ENCODE measurements at places on chromosomes 12 and 14. TPM values are rescaled to one million over a fixed set of nuclear protein-coding genes. Genes with fewer than 3 reads are reported as not detected.

DNA sequence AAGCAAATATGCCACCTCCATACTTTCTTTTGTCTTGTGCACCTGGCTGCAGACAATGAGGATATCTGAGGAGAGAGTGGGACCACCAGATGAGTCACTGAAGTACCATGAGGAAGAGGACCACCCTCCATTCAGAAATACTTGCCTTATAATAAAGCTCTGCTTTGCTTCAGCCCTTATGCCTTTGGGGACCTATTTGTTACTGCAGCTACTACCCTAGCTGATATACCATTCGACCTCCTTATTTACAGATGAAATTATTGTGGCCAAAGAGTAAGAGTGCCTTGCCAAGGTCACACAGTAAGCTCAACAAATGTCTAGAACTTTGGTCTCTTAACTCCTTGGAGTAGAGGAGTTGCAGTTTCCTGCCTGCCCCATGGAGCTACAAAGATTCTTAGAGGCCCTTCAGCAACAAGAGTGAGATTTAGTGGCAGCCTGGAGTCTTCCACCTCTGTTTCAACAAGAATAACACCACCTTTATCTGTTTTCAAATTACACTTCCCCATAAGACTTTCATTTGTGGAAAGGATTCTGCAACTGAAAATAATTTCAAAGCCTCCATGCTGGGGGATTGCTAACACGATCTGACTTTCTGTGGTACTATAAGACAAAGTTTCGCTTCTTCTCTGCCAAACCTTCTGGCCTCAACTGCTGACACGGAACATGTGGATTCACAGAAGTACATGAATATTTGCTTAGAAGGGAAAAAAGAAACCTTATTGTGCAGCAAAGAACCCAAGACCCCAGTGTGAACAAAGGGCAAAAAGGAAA, 3.6 kb downstream of the CMKLR1 start:
- no peak overlapping the region for H3K27ac ChIP-seq
- H3K4me1 ChIP-seq = no peaks in the 10 kb centered on the region
- H3K4me3 ChIP-seq = no peak overlapping the region
- H3K36me3 ChIP-seq = no peaks in the 10 kb centered on the region
- H3K27me3 ChIP-seq = no peaks in the 10 kb centered on the region

DNA sequence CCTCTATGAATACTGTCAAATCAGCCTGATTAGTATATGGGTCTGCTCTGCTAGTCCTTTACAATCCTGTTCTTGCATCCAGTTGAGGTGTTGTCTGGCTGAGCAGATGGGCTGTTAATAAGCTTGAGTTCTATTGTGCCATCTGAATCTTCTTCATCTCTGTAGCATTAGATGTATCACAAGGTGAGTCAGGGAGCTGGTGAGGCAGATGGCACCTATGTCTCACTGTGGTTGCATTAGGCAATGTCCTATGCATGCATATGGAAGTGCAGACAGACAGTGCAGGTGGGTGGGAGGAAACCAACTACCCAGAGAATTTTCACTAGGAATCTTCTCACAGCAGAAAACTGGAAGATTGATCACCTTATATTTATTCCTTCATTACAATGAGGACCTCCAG, 165.7 kb upstream of the STXBP6 start:
- no peaks in the 10 kb centered on the region for H3K36me3 ChIP-seq
- no peak overlapping the region for H3K27ac ChIP-seq
- no peak for DNase-seq
- H3K27me3 ChIP-seq = no peaks in the 10 kb centered on the region

- no peak overlapping the region for H3K27ac ChIP-seq
- H3K36me3 ChIP-seq = no peaks in the 10 kb centered on the region
- H3K4me3 ChIP-seq = no peak overlapping the region
- no peaks in the 10 kb centered on the region for H3K4me1 ChIP-seq
- H3K27me3 ChIP-seq = no peaks in the 10 kb centered on the region
These were observed 43.5 kb downstream of the CMKLR1 start for GRCh38 chr12:108295641-108296040.

DNA sequence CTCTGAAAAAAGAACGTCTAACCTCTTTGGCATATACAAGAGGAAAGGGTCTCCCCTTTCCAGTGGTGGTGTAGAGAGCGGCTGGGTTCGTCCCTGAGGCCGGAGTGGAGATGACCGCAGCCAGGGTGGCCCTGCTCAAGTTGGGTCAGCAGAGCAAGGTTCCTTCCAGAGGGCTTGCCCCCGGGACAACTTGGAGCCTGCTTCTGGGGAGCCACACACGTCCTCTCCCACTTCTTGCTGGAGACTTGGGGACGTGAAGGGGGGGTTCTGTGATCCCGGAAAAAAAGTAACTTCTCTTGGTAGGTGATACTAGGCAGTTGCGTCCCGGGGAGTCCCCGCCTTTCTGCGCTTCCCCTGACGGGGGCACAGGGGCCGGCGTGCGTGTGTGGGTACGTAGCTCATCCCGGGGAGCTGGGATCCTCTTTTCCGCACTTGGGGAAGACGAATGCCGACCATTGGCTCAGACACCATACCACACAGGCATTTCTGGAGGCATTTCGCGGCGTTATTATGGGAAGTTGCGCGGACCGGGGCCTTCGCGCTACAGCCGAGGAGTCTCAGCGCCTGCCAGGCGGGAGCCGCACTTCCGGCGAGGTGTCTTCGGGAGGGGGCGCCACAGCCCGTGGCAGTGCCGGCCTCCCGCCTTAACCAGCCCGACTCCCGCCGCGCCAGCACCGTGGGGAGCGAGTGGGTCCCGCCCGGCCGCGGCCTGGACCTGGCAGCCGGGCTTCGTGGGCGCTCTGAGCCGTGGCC, 14.8 kb upstream of the PAX9 start:
- H3K27me3 ChIP-seq = no peaks in the 10 kb centered on the region
- H3K4me1 ChIP-seq = peaks cover 4% of the 10 kb centered on the region
- no peak overlapping the region for H3K4me3 ChIP-seq
- H3K36me3 ChIP-seq = no peaks in the 10 kb centered on the region
- no peak overlapping the region for H3K27ac ChIP-seq
- no peak for DNase-seq

DNA sequence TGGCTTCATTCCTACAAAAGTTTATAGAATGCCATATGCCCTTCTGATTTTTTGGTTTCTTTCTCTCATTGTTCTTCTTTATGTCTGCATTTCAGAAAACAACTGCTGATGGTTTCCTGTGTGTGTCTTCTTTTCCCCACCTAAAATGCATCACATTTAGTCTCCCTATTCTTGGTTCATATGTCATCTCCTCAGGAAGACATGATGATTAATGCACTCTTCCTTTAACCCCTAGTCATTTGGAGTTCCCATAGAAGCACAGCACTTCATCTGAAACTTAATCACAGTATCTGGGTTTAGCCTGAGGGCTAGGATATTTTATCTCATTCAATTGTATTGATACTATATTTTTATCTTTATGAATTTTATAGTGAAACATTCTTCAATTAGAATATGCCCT, 21.5 kb downstream of the GNPNAT1 start:
- no peak for DNase-seq
- no peak overlapping the region for H3K4me3 ChIP-seq
- H3K27ac ChIP-seq = no peak overlapping the region

GRCh38 chr14:57161583-57162234, 107.0 kb downstream of the EXOC5 start:
- DNase-seq = no peak
- H3K4me3 ChIP-seq = no peak overlapping the region
- no peaks in the 10 kb centered on the region for H3K4me1 ChIP-seq
- no peaks in the 10 kb centered on the region for H3K36me3 ChIP-seq

DNA sequence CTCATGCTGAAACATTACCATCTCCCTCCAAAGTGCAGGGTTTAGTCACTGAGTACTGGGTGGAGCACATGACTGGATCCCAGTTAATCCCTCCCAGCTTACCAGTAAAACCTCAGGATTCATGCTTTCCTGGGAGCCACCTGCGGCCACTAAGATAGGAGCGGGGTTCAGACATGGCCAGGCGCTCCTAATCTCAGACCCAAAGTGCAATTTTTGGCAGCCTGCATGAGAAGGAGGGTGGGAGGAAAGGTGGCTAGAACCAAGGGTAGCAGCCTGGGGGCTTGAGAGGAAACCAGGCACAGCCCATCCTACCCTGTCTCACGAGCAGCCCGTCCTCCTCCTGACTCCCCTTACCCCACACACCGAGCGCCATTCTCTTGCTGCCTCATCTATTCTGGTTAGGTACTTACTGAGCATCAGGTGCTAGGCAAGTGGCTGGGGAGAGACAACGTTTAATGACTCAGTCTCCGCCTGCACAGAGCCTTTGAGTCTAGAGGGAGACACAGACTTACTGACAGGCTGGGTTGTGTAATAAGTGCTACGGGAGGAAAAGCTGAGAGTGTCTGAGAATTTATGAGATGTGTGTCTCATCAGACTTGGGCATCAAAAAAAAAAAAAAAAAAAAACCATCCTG, 9.9 kb downstream of the GPRC5A start:
- H3K27me3 ChIP-seq = no peaks in the 10 kb centered on the region
- H3K27ac ChIP-seq = no peak overlapping the region
- no peaks in the 10 kb centered on the region for H3K4me1 ChIP-seq
- H3K36me3 ChIP-seq = no peaks in the 10 kb centered on the region

The FBXO21 gene
- 32.7 TPM for total RNA-seq

All from Karpas-422 (cell line).